ENCODE measurements at places on chromosomes 11 and 22.

GRCh38 chr11:95182397-95182796 is 48.6 kb downstream of the SESN3 start:
- no peak for DNase-seq

DNA sequence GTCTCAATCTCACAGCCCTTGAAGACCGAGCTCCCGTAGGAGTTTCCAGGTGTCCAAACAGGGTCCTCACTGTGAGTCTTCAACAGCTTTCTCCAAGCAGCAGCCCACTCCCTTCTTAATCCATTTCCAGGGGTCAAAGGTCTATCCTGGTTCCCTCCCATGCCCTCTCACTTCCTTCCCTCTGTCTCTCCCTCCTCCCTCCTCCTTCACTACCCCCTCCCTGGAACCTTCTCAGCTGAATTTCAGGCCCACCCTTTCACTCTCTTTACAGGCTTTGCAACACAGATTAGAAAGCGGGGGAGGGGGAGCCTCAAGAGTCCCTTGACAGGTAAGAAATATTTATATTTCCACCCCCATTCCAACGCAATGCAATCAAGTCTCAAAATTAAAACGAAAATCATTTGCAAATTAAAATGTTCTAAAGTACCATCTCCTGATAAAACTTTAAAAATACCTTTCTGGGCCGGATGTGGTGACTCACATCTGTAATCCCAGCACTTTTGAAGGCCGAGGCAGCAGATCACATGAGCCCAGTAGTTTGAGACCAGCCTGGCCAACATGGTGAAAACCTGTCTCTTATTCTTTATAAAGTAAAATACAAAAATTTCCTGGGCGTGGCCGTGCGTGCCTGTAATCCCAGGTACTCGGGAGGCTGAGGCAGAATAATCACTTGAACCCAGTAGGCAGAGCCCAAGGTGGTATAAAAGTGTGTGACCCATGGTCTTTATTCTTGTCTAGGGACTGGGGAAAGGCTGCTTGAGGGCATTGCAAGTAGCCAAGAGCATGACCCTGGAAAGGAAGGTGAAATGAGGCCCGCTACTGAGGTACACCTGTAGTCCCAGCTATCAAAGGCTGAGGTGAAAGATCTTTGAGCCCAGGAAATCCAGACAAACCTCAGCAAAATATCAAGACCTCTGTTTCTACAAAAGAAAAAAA is 865 bp upstream of the ZNF280A start:
- DNase-seq = no peak

DNA sequence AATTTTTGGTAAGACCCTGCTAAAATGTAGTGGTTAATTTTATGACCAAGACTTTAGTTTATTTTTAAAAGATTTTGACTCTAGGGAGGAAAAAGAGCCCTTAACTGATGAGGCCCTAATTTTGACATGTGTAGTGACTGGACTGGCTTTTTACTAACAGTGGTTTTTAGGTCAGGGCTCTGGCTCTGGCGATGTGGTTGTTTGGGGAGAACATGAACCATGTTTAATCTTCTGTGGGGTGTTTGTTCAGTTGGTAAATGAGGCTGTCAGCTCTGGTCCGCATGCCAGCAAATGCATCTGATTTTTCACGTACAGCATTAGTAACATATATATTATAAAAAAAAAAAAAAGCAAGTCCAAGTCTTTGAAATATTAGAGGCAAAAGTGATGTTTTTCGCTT is 104.3 kb downstream of the EXT2 start:
- no peak for DNase-seq

DNA sequence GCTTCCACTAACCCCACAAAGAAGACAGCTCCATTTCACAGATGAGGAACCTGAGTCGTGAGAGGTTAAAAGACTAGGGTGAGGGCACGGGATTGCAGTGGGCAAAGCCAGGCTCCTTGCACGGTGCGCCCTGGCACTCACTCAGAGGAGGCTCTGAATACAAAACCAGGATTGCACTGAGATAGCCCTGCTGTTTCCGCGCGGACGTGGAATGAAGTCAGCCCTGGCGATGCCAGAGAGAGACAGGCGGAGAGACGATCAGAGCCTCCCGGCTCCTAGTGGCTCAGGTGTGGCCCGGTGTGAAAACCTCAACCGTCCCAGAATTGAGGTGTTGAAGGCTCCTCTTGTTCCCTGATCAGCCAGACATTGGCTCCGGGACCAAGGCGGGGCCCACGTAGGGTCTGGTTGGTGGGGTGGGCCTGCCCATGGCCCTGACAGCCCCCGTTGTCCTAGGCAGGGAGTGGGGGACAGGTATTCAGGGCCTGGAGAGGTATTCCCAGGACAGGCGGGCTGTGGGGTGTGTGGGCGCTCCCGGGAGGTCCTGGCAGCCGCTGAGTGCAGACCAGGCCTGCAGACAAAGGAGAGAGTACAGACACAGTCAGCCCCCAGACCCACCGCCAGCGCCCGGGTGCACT is 43.1 kb upstream of the LINC01488 start:
- no peak for DNase-seq

DNA sequence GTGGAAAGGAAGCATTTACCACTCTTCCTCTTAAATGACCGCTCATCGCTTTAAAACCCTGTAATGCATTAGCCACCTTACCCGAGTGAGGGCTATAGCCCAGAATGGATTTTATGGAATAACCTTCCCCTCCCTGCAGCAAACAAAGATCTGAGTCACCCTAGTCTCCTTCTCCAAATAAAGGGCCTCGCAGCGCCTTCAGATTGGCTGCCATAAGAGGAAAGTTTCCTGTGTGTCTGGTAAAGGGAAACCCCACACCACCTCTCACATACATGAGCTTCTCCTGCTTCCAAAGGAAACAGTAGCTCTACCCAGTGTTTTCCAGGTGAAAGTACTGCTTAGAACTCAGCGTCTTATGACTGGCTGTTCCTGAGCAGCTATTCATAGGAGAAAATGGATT is 47.8 kb downstream of the PPP2R1B start:
- no peak for DNase-seq

DNA sequence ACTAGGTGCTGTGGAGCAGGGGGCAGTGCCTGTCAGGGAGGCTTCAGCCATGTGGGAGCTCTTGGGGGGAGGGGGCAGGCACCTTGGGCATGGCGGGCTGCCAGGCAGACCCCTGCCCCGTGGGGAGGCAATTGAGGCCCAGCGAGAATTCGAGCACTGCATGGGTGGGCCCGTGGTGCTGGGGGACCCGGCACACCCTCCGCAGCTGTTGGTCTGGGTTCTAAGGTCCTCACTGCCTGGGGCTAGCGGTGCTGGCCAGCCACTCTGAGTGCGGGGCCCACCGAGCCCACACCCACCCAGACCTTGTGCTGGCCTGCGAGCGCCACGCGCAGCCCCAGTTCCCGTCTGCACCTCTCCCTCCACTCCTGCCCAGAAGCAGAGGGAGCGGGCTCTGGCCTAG is 835.5 kb upstream of the CNTN5 start:
- no peak for DNase-seq

- no peak for DNase-seq
Observed at GRCh38 chr22:39873965-39874364, 19.6 kb downstream of the ENTHD1 start.

- no peak for DNase-seq
Observed at GRCh38 chr11:126951465-126951864, 49.1 kb downstream of the KIRREL3 start.

GRCh38 chr22:19174106-19175025 is 4.2 kb downstream of the SLC25A1 start:
- no peak for DNase-seq

DNA sequence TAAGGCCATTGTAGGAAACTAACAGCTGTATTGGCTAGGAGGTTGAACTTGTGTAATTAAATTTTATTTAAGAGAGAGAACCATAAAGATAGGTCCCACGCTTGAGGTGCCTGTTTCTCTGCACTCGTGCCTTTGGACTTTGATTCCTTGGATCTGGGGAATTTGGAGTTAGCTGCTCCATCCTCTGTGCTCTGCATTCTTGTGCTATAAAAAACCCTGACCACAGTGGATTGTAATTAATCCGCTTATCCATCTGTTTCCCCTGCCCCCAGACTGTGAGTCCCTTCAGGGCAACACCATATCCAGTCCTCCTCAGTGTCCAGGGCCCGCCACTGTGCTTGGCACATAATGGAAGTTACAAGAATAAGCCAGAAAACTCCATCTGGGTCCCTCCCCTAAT is 169.8 kb downstream of the SPON1 start:
- no peak for DNase-seq

DNA sequence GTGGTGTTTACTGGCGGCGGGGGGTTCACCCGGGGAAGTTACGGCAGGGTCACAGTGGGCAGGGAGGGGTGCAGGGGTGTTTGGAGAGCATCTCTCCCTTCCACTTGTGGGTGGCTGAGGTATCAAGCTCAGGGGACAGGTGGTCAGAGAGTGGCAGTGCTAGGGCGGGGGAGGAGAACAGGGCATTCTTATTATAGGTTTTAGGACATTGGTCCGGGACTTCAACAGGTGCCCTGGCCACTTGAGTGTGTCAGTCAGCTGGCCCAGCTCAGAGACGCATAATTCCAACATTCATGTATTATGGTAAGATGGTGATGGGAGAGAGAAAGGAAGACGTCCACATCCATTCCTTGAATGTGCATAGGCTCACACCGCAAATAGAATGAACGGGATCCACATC is 101.7 kb downstream of the TEAD1 start:
- no peak for DNase-seq

DNA sequence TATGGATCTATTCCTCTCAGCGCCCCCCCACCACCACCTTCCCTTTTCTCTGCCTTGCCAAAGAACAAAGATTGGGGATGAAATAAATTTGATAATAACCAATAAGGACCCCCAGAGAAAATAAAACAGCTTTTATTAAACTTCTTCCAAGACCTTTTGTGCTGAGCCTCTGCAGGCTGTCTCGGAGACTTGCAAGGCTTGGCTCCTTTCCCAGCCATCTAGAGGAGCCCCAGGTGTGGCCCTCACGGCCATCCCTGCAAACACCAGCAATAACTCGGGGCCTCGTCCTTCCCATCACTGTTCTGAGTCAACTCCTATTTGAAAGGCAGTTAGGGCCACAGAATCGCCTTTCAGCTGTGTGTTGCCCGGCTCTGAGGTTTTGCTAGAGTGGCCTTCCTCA is 51.2 kb upstream of the LMO1 start:
- DNase-seq = no peak

DNA sequence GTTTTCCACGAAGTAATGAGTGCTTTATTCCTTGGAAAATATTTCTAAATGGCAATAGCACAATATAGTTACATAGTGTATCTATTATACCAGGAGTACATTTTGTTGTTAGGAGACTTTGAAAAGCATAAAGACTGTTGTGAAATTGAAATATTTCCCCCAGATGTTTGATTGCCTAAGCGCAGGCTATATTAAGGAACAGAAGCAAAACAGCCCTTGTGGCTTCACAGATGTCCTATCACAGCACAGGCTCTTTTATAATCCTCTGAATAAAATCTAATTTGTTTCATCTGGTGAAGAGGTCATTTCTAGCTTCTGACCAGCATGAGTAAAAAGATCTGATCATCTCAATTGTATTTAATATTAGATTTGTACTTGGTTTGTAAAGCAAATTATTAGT is 48.2 kb downstream of the BSX start:
- no peak for DNase-seq

DNA sequence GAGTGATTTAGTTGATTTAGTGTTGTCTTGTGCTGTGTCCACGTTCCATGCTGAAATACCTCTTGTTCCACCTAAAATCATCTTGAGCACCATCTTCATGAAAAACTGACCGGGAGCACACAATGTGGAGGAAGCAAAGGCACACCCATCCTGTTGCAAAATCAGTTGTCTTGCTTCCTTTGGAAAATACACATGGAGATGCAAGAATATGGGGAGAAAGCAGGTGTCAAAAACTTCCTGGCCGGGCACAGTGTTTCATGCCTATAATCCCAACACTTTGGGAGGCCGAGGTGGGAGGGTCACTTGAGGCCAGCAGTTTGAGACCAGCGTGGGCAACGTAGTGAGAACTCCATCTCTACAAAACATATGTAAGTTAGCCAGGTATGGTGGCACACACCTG is 151.1 kb downstream of the C11orf91 start:
- DNase-seq = no peak

- DNase-seq = no peak
Observed at GRCh38 chr22:20590477-20591294, 83.3 kb downstream of the MED15 start.

- no peak for DNase-seq
Observed at GRCh38 chr11:128235426-128235825, 351.9 kb downstream of the ETS1 start.

DNA sequence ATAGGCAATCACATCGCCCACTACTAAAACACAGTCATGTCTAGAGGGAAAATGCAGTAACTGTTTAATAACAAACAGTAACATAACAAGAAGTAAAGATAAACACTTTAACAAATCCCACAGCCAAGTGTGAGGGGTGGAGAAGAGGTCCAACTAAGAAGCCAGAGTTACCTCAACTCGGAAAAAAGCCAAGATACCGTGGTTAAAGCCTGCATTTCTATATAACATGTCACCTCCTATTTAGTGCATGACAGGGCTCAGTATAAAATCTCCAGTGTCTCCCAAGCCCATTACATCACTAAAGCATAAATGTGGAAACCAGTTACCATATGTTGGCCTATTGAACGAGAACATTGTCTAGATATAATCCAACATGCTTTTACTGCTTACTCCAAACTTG is 281.7 kb downstream of the LRRC4C start:
- DNase-seq = no peak

DNA sequence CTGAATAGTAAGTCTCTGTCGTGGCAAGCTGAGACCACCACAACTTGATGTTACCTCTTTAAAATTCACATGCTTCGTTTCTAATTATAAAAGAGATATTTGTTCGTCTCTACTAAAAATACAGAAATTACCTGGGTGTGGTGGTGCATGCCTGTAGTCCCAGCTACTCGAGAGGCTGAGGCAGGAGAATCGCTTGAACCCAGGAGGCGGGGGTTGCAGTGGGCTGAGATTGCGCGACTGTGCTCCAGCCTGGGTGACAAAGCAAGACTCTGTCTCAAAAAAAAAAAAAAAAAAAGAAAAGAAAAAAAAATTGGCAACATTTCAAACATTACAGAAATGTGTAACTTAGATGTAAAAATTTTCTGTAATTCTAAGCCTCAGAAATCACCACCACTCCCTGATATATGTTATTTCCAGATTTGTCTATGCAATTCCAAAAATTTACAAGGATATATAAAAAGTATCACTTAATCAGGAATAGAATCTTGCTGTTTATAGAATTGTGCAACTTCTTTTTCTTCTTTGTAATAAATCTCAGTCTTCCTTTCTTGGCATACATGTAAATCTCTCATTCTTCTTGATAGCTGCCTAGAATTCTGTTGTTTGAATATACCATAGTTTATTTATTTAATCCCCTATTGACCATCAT is 37.3 kb downstream of the C11orf96 start:
- no peak for DNase-seq
